ENCODE measurements at places on chromosomes 7 and 10.

DNA sequence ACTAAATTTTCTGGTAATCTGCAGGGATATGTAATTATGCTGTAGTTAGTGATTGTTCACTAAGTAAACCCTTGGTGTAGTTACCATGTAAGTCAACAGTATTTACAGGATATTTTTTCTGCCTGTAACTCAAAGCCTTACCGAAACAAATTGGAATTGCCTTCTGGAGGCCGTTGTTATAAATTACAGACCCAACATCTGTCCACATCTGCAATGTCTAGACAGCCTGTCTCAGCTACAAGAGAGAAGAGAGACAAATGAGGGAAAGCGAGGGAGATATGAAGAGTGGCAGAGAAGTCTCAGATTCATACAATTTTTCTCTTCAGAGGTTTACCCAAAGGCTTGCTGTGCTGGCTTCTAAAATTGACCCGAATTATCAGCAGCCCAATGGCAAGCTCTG, 23.7 kb upstream of the BTRC start:
- no peak for DNase-seq

DNA sequence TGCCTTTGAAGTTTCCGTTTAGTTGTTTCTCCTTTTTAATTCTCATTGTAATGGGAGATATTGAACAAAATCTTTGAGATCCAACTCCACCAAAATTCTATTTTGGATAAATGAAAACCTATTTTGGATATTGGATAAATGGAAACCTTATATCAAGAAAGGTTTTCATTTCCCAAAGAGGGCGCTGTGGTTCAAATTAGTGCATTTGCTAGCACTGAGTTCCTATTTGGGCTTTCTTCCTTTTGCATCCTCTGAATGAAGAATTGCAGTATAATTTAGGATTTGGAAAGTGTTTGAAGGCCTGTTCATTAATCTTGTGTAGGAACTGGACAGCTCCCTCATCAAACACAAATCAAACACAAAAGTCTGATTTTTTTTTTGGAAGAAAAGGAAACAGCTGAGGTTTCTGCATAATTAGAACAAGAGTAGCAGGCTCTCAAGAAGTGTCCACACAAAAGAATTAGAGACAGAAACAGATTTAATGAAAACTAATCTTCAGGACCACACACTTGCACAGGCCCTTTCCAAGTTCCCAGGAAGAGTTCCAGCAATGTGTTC, 80.8 kb upstream of the KLF14 start:
- peak; percentile 47 for DNase-seq

DNA sequence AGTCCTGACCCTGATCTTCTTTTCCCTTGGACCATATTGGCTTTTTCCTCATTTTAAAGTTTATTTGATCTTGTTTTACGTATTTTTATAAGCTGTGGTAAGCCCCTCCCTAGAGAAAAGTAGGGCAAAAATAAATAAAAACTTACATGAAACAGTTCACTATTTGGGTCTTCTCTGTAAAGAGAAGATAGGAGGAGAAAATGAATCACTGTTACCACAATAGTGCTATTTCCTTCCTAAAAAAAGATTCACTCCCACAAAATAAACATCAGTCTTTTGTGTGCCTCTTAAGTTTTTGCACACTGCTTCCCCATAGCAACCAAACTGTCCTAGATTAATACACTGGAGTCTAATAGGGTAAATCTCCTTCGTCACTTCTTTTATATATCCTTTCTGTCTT, 1.4 kb upstream of the SVIL start:
- DNase-seq: peak; percentile 73

- DNase-seq: peak; percentile 24
Measured at GRCh38 chr10:13271552-13272163, 28.2 kb downstream of the PHYH start.

- DNase-seq: peak; percentile 38
Measured at GRCh38 chr10:10911471-10911921, 106.2 kb upstream of the CELF2 start.

GRCh38 chr7:102456327-102456726, 8.3 kb downstream of the ALKBH4 start:
- no peak for DNase-seq

GRCh38 chr10:67779465-67780203, 58.4 kb downstream of the DNAJC12 start:
- DNase-seq: peak; percentile 86

GRCh38 chr10:120077707-120078492, 185.4 kb downstream of the SEC23IP start:
- no peak for DNase-seq

- no peak for DNase-seq
Measured at GRCh38 chr10:75718991-75719390, 287.6 kb downstream of the LRMDA start.

GRCh38 chr10:7340179-7340874, 70.5 kb downstream of the SFMBT2 start:
- DNase-seq: no peak
